Panc1 (cell line): ENCODE measurements at places on chromosomes 3 and 15.
A peak's percentile ranks its signal among the peaks of the same experiment; 100 is the strongest.

- no peak for DNase-seq
Measured at GRCh38 chr15:20340331-20340811, 201.2 kb downstream of the GOLGA6L6 start.

DNA sequence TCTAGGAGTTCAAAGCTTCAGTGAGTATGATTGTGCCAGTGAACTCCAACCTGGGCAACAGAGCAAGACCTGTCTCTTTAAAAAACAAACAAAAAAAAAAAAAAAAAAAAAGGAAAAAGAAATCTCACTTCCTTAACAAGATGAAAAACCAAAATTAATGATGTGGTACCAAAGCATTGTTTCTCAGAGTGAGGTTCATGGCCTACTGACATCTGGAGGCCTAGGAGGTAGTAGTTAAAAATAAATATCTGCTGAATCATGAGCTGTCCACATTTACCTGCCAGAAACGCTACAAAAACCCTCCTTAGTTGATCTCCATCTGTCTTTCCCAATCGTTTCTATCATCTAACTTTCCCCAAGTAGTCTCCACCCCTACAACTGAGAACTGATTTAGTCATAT lies 51.2 kb downstream of the EPHA6 start:
- DNase-seq, result no peak

- no peak for DNase-seq
Measured at GRCh38 chr3:20914310-20914709, 728.3 kb upstream of the SGO1 start.

DNA sequence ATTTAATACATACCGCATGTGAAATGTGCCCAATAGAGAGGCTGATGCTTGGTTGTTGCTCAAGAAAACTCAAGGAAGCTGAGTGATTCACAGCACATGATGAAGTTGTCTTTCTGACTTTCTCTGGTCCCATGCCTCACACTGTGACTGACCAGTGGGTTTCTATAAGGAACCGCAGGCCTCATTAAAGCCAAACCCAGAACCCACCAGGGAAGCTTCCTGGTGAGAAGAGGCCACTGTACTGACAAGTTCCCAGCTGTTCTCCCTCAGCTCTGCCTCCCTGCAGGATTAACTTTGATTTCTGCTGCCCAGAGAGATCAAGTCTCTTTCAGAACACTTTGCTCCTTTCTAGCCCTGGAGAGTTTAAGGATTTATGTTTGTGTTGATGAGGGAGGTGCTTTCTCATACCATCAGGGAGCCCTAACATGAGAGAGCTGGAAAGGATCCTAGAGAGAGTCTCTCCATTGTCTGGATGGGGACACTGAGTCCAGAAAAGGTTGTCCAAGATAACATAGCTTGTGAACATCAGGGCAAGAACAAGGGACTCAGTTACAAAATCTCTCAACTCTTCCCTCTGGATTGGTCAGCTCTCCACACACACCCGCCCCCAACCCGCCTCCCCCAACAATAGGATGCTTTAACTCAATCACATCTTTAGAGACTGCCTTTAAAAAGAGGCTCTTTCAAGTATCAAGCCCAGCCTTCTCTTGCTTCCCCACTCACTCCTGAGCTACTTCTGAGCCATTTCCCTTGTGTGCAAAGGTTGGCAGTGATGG lies 303.2 kb upstream of the TLE3 start:
- DNase-seq, result no peak

DNA sequence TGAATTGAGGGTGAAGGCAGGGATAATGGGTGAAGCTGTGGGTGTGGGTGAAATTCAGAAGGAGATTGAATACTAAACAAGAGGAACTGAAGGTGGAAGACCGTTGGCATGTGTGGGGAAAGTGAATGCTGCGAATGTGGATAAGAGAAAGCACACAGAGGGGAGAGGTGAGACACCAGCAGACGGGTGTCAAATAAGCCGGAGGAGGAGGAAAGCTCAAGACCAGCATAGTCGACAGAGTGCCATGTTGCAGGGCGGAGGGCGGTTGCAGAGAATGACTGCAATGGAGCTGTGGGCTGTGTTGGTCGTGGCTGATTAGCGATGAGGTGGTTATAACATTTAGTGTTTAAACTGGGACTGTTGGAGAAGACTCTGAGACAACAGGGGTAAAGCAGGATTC lies 16.4 kb upstream of the HCN4 start:
- no peak for DNase-seq

DNA sequence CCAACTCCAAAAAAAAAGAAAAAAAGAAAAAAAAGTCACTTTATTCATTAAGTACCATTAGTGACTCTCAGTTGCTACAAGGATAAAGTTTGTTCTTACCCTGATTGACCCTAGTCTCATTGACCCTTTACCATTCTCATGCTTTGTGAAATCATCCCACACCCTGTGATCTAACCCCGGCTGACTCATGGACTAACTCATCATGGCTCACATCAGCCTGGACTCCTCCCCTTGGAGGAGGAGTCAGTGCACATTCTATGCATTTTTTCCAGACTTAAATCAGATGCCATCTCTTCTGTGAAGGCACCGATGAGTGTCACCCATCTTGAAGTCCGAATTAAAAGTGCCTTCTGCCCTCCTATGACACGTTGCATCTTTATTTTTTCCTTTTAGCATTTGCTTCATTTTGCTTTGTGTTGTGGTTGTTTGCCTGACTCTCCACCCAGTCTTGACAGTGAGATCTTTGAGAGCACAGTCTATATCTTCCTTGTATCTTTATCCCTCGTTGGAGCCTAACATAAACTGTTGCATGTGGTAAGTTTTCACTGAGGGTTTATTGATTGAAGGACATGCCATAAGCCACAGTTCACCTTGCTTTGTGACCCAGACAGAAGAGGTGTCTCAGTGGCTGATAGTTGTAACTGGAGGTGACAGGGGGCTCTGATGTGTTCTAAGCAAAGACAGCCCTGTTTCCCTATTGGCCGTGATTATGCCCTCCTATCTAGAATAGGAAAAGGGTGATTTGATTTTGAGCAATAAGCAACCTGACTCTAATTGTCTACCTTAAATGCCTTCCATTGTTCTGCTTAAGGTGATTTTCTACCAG lies 72.1 kb downstream of the IL1RAP start:
- DNase-seq, result peak; percentile 85

- DNase-seq, result no peak
Measured at GRCh38 chr3:24225385-24225950, 269.2 kb downstream of the THRB start.
